CD4-positive, alpha-beta T cell (primary cell): ENCODE measurements at places on chromosomes 3 and 15.

GRCh38 chr3:195895078-195895860 is 13.1 kb downstream of the TNK2 start:
- DNase-seq, result peak; percentile 38

DNA sequence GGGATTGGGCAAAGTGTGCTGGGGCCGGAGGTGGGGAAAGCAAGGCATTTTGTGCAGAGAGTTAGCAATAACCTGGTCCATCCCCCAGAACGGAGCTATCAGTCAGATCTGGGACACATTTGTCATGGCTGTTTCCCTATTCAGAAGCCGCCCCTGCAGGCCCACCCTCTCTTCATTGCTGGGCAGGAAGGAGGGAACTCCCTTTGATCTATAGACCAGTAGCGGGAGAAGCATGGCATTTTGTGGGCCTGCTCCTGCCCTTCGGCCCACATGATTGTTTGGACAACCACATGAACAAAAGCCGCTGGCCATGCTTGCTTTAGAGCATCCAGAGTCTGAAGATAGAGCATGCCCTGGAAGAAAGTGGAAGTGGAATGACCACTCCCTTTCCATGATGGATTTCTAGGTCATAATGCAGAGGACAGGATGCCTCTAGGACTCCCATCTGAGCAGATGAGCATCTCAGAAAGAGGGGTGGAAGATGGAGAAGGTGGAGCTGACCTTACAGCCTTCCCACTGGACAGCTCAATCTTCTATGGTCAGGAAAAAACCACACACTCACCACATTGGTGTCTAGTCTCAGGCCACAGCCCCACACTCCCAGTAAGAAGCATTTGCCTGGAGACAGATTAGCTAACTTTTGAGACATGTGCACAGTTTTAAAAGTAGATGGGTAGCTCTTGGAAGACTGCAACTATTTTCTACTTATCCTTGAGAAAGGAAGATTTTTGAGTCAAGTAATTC is 11.9 kb upstream of the LRTM1 start:
- DNase-seq, result no peak

- DNase-seq, result no peak
Measured at GRCh38 chr15:46556559-46557379, 921.9 kb downstream of the SQOR start.

GRCh38 chr3:109927161-109927560 is 589.8 kb upstream of the DPPA4 start:
- no peak for DNase-seq

DNA sequence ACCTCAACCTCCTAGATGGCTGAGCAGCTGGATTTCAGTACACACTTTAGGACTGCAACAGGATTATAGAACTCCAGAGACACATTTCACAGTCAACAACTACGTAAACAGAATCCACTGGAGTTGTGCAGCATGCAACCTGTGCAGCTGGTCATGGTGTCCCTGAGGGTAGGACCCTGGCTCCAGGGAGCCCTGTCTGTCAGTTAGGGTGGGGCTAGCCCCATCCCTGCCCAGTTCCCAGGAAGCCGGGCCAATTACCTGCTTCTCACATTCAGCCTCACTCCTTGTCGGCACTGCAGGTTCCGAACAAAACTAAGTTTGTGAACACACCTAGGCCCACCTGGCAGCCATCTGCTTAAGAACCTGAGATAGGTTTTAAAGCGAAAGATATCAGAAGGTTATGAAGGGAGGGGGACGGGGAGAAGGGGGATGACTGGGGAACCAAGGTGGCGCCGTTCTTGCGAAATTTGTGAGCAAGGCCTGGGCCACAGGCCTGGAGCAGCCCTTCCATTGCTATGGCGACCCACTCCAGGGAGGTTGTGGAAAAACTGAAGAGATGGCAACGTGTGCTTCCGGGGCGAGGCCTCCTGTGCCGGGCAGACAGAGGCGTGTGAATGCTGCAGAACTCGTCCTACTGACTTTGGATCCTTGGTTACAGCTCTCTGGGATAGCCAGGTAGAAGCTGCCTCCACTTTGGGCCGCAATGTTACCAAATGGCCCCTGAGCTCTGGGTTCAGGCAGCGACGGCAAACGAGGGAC is 25.3 kb downstream of the ACSBG1 start:
- DNase-seq, result no peak

DNA sequence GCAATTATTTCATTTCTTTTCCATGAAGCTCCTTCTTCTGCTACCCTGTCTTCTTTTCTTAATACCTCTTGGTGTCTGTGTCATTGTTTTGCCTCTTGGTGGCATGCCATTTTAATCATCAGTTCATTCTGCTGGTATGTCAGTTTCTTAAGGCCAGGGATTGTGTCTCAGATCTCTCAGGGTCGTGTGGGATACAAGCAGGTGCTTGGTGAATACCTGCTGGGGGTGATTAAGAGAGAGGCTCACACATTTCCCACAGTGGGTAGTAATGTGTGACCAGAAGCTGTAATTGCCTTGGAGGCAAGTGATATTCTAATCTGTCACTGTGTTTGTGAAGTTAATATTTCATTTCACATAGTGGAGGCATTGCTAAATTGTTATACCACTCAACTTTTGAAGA is 361.4 kb upstream of the TRIM42 start:
- DNase-seq, result no peak

DNA sequence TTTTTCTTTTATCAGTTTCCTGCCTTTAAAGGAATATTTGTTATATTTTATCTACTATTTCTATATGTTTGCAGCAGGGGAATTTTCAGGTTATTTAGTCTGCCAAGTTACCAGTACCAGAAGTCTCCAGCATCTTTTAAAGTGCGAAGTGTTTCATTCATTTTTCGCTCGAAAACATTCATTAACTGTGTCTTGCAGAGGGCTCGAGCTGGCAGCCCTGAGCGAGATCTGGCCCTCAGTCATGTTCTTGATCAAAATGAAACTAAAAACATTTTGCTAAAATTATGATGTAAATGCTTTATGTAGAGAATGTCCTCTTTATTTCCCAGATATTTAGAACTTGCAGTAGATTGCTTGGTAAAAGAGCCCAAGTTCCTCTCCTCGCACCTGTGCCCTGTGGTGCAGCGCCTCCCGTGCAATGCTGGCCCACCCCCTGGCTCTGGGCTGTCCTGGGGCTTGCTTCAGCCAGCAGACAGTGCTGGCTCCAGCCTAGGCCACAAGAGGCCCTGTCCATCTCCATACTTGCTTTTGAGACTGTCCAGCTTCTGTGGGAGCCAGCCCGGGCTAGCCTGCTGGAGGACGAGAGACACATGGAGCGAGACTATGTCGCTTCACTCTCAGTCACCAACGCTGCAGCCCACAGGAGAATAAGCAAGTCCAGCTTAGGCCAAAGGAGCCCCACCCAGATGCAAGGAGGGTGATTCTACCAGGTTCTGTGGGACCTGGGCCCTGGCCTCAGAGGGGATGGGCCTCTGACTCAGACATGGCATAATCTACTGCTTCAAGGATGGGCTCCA is 71.9 kb upstream of the PRR23E start:
- no peak for DNase-seq

DNA sequence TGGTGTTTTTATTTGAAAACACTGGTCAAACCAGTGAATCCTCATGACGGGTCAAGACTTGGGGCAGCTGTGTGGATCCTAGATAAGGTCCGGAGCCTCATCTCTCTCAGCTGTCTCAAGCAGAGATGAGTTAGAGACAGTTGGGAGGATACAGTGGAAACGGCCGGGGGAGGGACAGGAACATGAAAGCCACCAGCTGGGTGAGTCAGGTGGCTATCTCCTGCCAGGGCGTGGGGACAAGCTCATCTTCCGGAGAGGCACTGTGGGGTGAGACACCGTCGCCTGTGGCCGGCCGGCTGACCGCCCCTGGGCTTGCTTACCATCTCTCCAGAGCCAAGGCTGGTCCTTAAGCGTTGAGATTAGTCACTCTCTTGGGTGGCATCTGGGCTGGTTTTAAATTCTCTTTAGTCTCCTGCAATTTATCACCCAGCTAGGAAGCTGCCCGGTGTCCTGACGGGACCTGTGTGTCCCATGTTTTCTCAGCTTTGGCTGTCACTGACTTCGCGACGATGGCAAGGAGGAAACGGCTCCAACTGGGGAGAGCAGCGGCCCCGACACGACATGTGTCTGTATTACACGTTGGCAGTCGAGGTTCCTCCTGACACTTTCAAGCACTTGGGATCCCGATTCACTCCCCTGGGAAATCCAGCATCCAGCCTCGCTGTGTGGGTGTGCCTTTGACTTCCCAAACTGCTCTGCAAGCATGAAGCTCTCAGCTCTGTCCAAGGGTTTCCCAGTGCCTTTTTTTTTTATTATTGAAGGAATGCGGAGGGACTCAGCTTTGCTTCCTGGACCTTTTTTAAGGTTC is 7.5 kb downstream of the ST8SIA2 start:
- no peak for DNase-seq

DNA sequence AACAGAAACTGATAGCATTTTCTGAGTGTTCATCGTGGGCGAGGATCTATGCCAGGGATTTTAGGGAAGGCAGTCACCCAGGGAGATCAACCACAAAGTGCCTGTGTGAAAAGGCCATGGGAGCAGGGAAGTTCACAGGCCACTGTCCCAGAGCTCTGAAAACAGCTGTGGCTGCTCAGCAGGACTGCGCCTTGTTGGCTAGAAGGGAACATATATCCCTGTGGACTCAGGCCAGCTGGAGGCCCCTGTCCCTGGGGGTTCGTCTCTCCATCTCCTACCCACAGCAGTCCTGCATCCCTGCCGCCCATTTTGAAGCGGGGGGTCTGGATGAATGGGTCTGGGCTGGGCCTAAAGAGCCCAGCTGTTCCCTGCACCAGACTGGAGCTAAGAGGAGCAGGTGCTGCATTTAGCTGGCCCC is 27.8 kb downstream of the PPCDC start:
- DNase-seq, result no peak

- no peak for DNase-seq
Measured at GRCh38 chr3:100141586-100141985, 27.3 kb upstream of the FILIP1L start.

DNA sequence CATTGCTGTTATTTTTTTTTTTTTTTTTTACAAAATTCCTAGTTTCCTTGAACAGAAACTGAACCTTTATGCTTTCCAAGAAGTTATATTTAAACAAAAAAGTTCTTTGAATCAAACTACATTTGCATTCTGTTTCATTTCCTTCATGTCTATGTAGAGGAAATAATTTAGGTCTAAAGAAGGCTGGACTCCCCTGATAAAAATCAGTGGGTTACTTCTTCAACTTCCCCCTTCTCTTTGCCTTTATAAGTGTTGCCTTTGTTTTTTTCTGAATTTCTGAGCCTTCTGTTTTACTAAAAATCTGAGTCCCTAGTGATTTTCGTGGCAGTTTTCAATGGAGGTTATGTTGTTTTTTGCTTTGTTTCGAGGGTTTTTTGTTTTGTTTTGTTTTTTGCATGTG is 152.8 kb downstream of the CHDH start:
- no peak for DNase-seq

GRCh38 chr3:61828880-61829721 is 267.7 kb downstream of the PTPRG start:
- DNase-seq, result no peak

- DNase-seq, result no peak
Measured at GRCh38 chr3:13628432-13628831, 79.5 kb downstream of the FBLN2 start.

- DNase-seq, result no peak
Measured at GRCh38 chr15:101087172-101087769, 164.6 kb downstream of the CHSY1 start.

DNA sequence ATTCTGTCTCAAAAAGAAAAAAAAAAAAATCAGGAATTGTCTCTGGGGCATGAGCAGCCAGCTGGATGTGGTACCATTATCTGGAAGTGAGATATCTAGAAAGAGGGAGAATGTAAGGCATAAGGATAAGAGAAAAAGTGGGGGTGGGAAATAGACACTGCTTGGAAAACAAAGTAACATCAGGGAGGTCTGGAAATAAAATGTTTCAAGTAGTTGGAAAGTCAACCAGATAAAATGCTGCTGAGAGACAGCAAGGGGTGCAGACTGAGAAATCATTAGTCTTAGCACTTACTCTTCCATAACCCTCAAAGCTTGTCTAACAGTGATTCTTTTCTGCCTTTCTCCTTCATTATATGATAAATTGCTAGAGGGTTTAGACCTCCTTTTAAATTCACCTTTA is 159.7 kb upstream of the TBL1XR1 start:
- DNase-seq, result no peak

- no peak for DNase-seq
Measured at GRCh38 chr3:112633191-112633590, 7.8 kb downstream of the CCDC80 start.

- no peak for DNase-seq
Measured at GRCh38 chr15:92654662-92655061, 913 bp downstream of the FAM174B start.

DNA sequence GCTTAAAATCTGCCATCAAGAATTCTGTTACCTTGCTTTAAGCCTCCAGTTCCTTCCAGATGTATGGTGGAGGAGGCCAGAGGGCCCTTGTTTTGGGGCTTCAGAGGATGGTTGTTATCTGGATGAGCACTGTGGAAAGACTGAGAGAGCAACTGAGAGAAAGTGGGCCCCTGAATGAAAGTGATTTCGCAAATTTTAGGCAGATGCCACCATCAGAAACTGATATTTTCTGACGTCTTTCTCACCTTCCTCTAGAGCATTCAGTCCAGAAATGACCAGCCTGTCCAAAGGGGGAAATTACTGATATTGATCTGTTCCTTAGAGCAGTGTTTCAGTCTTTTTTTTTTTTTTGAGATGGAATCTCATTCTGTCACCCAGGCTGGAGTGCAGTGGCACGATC is 13.4 kb downstream of the B3GNT5 start:
- no peak for DNase-seq

- peak; percentile 91 for DNase-seq
Measured at GRCh38 chr3:36944641-36945270, at the start of gene TRANK1. Gene TRANK1, minus strand, starts transcription at chr3:36945054. Its CDS starts 245 bp downstream, at chr3:36944809.

DNA sequence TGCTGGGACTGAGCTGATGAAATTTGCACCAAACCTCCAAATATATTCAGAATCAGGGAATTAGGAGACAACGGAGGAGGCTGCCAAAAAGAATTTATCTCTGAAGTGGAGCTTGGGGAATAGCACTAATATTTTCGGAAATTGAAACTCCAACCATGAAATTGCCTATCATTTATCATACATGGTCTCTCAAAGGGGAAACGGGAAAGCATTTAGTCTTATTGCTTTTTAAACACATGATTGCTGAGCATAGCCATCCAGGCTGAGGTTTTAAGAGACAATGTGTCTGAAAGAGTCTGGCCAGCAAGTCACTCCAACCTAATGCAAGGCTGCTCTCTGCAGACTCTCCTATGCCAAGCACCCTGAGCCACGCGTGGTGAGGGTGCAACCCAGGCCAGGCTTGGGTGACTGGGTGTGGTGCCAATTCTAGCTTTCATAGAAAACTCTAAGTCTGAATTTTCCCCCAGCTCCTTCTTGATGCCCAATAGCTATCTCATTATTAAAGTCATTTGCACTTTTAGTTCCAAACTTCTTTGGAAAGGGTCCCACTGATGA is 200.2 kb downstream of the RPLP1 start:
- no peak for DNase-seq

DNA sequence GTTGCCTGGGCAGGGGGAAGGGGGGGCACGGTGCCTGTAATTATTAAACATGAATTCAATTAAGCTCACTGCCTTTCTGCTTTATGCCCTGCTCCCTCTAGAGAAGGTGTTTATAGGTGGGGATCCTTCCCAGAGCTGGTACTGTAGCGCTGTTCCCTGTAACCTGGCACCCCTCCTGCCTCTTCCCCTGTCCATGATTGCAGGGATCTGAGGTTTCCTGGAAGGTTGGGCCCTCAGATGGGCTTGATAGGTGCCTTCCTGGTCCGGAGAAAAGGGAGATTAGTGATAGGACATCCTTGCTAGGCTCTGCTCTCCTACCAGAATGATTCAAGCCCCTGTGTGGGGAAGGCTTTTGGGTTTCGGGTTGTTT is 2.1 kb upstream of the FAM131A start:
- DNase-seq, result no peak

- no peak for DNase-seq
Measured at GRCh38 chr3:138197058-138197457, 10.0 kb downstream of the ARMC8 start.

GRCh38 chr3:123194552-123194951 is 7.2 kb upstream of the SEC22A start:
- DNase-seq, result no peak
